ENCODE measurements at places on chromosomes 5 and 9.

- no peak for DNase-seq
These were observed 363.2 kb upstream of the SMC2 start for GRCh38 chr9:103730866-103731265.

DNA sequence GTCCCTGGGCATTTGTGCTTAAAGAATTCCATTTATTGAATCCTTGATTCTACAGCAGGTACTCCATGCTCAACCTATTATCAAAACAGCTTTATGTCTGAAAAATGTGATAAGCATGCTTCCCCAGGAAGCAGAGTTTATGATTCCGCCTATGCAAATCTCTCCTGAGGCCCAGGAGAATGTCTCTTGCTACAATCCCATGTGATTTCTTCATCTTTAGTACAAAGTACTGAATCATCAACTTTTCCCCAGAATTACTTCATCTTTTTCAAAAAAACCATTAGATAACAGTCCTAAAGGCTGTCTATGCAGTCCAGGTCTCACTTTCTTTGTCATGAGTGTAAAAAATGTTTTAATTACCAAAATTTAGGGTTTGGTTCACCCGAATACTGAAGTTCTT, 130.2 kb upstream of the ADAMTSL1 start:
- DNase-seq, result no peak

GRCh38 chr5:96629774-96630173, 32.4 kb upstream of the CAST start:
- no peak for DNase-seq

GRCh38 chr5:51225789-51226742, 157.2 kb upstream of the ISL1 start:
- no peak for DNase-seq

DNA sequence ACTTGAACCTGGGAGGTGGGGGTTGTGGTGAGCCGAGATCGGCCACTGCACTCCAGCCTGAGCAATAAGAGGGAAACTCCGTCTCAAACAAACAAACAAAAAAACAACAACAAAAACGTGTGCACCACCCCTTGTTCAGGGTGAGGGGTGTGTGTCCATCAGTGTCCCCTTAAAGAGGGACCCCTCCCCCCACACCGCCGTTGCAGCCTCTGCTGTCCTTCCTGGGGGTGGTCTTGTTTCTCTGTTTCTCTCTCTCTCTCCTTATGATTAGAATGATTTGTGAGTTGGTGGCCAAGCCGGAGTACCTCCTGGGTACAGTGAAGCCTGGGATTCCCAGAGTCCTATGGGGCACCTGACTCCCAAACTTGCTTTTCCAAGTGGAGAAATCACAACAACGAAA, 49.6 kb downstream of the RGS3 start:
- DNase-seq, result no peak

DNA sequence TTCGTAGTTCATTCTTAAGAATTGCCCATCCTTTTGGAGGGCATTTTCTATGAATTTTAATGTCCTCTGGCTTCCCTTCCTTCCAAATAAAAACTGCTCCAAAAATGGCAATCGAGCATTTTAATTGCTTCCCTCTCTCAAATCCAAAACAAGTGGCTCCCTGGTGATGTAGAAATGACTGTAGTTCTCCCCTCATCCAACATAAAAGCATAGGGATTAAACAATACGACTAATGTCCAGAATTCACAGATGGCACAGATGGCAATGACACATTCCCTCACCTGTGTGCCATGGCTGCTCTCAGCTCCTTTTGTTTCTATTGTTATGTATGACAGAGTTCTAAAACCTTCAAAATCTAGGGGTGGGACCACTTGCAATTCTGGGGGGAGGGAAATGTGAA, 417.3 kb downstream of the RAB3C start:
- no peak for DNase-seq

GRCh38 chr5:173689171-173689736, 72.8 kb upstream of the BOD1 start:
- no peak for DNase-seq

Data from inflammatory macrophage (primary cell).